Liver (tissue), 10 donors: ENCODE measurements at places on chromosomes 5 and 9. TPM values are rescaled to one million over a fixed set of nuclear protein-coding genes. Genes with fewer than 3 reads are reported as not detected.

GRCh38 chr5:158928404-158928803, 171.3 kb downstream of the EBF1 start:
- DNase-seq = no peak
- peaks cover 3% of the 10 kb centered on the region for H3K27me3 ChIP-seq
- H3K4me3 ChIP-seq = no peak overlapping the region
- H3K4me1 ChIP-seq = no peaks in the 10 kb centered on the region
- H3K27ac ChIP-seq = no peak overlapping the region
- H3K36me3 ChIP-seq = no peaks in the 10 kb centered on the region

- H3K27ac ChIP-seq = no peak overlapping the region
- H3K4me3 ChIP-seq = no peak overlapping the region
- H3K27me3 ChIP-seq = no peaks in the 10 kb centered on the region
- H3K36me3 ChIP-seq = no peaks in the 10 kb centered on the region
- peaks cover 1% of the 10 kb centered on the region for H3K4me1 ChIP-seq
Measured at GRCh38 chr5:158777647-158778350, 321.9 kb downstream of the EBF1 start.

Gene C5orf46
- total RNA-seq = not detected

- peak overlapping the region; percentile 72 for H3K4me3 ChIP-seq
- H3K36me3 ChIP-seq = no peaks in the 10 kb centered on the region
- peaks cover 2% of the 10 kb centered on the region for H3K4me1 ChIP-seq
- H3K27me3 ChIP-seq = no peaks in the 10 kb centered on the region
Measured at GRCh38 chr9:125407974-125408900, 146.6 kb downstream of the GAPVD1 start.

- no peaks in the 10 kb centered on the region for H3K4me1 ChIP-seq
- H3K4me3 ChIP-seq = no peak overlapping the region
- H3K36me3 ChIP-seq = no peaks in the 10 kb centered on the region
- H3K27me3 ChIP-seq = no peaks in the 10 kb centered on the region
- H3K27ac ChIP-seq = no peak overlapping the region
- no peak for DNase-seq
Measured at GRCh38 chr5:61182449-61182848, 20.2 kb upstream of the SMIM15 start.

Gene BTNL8
- 0.14 TPM for total RNA-seq

GRCh38 chr5:38607396-38607795, 51.0 kb upstream of the LIFR start:
- no peaks in the 10 kb centered on the region for H3K36me3 ChIP-seq
- no peak overlapping the region for H3K4me3 ChIP-seq
- DNase-seq = no peak
- H3K27me3 ChIP-seq = no peaks in the 10 kb centered on the region

GRCh38 chr9:22134390-22134789, 125.3 kb upstream of the CDKN2B start:
- no peak for DNase-seq
- no peak overlapping the region for H3K4me3 ChIP-seq
- no peaks in the 10 kb centered on the region for H3K36me3 ChIP-seq
- H3K27me3 ChIP-seq = no peaks in the 10 kb centered on the region

DNA sequence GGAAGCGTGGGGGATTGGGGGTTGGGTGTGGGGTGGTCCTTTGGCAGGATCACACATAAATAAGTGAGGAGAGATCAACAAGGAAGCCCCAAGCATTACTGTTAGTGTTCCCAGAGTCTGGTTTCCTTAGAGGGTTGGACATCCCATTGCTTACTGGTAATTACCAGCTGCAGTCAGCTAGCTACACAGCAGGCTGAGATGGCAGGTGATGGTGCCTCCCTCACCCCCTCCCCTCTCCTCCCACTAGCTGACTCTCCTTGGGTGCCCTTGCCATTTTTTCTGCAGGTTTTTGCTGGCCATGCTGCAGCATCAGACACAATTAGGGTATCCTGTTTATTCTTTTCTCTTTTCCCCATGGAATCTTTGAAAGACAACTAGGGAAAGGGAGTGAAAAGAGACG, 107.5 kb upstream of the TLR4 start:
- H3K4me3 ChIP-seq = no peak overlapping the region
- H3K27ac ChIP-seq = no peak overlapping the region
- DNase-seq = no peak
- H3K4me1 ChIP-seq = no peaks in the 10 kb centered on the region
- no peaks in the 10 kb centered on the region for H3K27me3 ChIP-seq

Gene MAP1B
- 0.93 TPM for total RNA-seq

Gene SH3RF2
- total RNA-seq = 10.5 TPM

Gene GRM6
- total RNA-seq = 0.23 TPM

- H3K27me3 ChIP-seq = no peaks in the 10 kb centered on the region
- H3K27ac ChIP-seq = no peak overlapping the region
- no peaks in the 10 kb centered on the region for H3K36me3 ChIP-seq
Measured at GRCh38 chr5:5331848-5332247, 90.6 kb upstream of the ICE1 start.
